Fibroblast of skin of left quadriceps (primary cell): ENCODE measurements at places on chromosomes 11 and 22.

DNA sequence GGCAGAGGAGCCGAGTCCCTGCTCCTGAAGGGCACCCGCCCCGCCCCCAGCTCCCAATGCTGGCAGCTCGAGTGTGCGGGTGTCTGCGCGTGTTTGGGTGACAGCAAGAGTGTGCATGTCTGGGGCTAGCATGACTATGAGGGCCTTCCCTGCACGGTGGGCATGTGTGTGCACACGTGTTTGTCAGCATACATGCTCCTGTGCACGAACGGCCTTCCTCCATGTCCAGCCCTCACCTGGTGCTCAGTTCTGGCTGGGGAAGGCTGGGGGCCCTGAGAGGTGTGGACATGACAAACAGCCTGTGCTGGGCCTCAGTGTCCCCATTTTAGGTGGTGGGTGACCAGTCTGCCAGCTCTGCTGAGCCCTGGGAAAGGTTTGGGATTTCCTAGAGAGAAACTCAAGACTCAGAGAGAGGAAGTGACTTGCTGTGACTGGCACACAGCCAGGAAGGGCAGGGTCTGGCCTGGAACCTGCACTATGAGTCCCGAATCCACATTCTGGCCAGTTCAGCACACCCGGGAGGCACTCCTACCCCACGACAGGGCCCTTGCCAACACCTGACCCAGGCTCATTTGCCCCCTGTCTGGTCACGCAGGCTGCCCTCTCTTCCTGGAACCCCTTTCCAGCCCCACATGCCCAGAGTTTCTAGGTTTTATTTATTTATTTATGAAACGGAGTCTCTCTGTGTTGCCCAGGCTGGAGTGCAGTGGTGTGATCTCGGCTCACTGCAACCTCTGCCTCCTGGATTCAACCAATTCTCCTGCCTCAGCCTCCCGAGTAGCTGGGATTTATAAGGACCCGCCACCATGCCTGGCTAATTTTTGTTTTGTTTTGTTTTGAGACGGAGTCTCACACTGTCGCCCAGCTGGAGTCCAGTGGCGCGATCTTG is 3.3 kb upstream of the SHISA8 start:
- DNase-seq = no peak

DNA sequence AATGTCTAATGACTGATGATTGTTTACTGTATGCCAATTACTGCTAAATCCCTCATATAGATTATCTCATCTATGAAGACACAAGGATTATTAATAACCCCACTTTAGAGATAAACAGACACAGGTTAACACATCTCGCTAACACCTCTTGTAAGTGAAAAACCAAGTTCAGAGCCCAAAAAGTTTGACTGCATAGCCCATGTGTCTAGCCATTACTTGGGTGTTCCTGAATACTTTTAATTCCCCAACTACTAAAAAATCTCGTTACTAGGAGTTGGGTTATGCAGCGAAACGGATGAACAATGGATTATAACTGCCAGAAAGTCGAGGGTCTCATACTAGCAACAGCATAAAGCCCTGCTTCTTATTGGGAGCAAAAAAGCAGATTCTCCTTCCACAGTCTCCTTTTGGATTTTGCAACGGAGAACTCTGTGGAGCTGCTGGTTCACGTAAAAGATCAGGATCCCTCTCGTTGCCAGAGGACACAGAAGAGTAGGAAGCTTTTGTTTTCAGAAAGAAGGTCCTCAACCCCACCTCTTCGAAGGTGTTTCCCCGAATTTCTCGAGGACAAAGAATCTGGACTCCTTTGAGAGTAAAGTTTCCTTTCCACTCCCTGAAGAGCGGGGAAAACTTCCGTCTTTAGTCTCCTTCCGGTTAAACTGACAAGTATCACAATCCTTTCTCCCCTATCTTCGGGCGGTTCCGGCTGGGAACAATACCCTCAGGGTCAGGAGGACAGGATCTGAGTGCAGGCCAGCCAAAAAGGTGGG is 979 bp downstream of the ZBED5 start:
- DNase-seq = no peak

- DNase-seq = no peak
These were observed 5.1 kb downstream of the C11orf42 start for GRCh38 chr11:6210274-6210955.

- DNase-seq = no peak
These were observed 3.2 kb downstream of the TIMP3 start for GRCh38 chr22:32804531-32805360.

DNA sequence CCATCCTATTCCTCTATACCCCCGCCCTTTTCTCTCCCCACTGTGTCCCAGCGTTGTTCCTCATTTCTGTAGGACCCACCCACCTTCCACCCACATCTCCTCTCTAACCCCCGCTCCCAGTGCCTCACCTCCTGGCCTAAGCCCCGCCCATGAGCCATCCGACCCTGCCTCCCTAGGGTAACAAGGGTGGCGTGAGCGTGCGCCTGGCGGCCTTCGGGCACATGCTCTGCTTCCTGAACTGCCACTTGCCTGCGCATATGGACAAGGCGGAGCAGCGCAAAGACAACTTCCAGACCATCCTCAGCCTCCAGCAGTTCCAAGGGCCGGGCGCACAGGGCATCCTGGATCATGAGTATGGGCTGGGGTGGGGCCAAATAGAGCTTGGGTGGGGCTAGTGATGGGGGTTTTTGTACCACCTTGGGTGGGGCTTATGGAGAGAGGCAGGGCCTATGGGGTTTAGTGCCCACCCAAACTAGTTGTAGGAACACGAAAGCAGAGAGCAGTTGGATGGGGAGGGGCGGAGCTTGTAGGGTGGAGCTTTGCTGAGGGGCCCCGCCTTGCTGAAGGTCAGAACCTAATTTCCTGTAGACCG is 4.5 kb downstream of the INPP5J start:
- DNase-seq = no peak

DNA sequence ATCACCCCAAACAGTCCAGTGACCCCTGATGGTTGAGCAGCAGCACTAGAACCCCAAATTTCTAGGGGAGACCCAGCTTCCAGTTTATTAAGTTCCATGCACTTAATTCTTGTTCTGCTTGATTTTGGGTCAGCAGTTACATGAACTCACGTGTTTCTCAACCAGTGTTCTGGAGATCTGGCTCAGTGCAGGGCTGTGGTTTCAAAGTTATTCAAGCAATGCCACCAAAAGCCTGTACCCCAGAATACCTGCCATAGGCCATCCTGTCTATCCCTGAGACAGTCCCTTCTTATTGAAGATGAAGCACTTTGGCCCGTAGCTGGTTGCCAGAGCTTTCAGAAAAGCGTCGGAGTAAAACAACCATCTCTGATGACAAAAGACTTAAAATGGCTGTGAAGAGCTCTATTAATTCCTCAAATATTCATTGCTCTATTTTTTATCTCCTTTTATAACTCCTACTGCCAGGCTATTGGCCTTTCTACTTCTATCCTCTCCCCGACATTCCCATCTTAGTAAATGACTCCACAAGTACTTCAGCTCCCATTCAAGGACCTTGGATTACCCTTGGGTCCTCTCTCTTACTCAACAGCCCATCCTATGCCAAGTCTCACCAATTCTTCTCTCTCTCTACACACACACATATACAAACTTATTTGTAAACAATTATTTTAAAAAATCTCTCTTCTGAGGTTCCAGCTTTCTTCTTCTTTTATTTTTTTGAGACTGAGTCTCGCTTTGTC is 18.0 kb upstream of the VPREB1 start:
- DNase-seq = no peak

DNA sequence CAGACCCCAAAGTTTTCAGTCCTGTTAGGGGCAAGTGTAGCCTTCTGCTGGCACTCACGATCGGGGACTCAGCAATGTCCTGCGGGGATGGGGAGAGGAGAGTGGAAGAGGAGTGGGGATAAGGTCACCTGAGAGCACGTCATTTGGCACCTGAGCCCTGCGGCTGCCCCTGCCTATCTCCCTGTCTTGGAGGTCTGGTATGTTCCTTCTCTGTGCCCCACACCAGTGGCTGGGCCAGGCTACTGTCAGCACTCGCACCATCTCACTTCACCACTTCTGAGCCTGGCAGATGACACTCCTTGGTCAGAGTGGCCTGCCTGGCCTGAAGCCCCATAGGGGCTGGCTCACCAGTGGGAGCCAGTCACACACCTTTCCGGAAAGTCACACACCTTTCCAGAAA is 20.1 kb upstream of the CHADL start:
- DNase-seq = no peak

GRCh38 chr11:61028135-61028729 is 56.8 kb downstream of the CD6 start:
- no peak for DNase-seq

GRCh38 chr11:78168539-78169477 is 19.6 kb downstream of the KCTD21 start:
- peak; percentile 66 for DNase-seq

DNA sequence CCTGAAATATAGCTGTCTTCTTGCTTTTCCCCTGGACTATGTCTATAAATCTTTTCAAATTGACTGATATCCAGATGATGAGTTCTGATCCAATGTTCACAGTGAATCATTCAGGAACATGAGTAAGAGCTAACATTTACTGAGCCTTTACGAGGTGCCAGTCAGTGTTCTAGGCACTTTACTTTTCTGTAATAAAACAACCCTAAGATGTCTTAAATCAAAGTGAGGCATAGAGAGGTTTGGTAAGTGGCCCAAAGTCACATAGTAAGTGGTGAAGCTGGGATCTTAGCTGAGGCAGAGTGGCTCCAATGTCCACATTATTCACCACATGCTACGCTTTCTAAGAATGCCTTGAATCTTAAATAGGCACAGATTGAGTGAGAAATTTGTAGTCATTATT is 79.9 kb upstream of the OR4C15 start:
- no peak for DNase-seq

GRCh38 chr11:132994966-132995365 is 537.3 kb downstream of the OPCML start:
- no peak for DNase-seq

GRCh38 chr11:2808850-2809846 is 76.4 kb downstream of the CDKN1C start:
- DNase-seq = no peak

GRCh38 chr11:46729110-46730027 is 10.4 kb downstream of the F2 start:
- DNase-seq = no peak

GRCh38 chr22:23826510-23827350 is 12.1 kb downstream of the DERL3 start:
- peak; percentile 77 for DNase-seq

- no peak for DNase-seq
These were observed at the start of gene PHLDB1 for GRCh38 chr11:118607401-118608359. PHLDB1 (plus strand) TSS chr11:118607615; CDS start chr11:118613837, 6,222 bp downstream.

- DNase-seq = no peak
These were observed 14.0 kb downstream of the TRIM29 start for GRCh38 chr11:120123946-120124345.

DNA sequence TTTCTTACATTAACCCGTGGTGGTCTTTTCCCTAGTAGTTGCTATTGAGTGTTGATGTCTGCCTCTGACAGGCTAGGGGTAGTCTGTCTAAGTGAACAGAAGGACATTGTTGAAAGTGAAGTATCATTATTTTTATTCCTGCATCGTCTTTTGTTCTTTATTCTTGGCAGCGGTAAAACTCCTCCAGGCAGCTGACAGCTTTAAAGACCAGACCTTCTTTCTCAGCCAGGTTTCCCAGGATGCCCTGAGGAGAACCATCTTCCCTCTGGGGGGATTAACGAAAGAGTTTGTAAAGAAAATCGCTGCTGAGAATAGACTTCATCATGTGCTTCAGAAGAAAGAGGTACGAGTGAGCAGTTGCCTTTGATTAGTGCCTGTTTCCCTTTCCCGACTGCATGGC is 14.6 kb downstream of the TRMU start:
- no peak for DNase-seq

DNA sequence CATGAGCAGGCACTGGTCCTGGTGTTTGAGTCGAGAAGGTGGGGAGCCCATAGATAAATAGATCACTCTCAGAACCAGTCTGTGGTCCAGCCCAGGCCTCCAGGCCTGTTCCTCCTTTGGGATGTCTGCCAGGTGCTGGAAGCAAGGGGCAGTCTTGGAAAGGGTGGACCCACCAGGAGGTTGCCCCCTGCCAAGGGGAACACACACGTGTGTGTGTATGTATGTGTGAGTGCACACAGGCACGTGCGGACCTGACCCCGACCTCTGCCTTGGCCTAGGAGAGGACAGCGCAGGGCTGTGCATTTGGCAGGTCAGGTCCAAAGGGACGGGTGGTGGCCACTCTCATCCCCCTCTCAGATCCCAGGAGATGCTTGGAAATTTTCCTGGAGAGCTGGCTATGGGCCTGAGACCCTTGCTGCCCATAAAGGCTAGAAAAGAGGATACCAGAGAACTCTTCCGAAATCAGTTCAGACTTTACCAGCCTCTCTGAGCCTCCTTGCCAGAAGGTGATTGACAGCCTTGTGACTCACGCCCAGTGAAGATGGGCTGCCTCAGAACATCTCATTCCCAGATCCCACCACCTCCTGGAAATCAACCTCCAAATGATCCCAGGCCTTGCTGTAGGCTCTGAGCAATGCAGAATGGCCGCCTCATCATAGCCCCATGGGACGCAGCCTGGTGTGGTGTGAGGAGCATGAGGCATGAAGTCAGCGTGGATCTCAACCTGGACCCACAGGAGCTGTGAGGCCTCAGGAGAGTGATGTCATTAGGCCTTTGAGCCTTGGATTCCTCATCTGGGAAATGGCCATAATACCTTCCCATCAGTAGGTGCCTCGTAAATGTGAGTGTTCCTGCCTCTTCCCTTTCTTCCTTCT is 24.0 kb upstream of the CREB3L1 start:
- DNase-seq = no peak

DNA sequence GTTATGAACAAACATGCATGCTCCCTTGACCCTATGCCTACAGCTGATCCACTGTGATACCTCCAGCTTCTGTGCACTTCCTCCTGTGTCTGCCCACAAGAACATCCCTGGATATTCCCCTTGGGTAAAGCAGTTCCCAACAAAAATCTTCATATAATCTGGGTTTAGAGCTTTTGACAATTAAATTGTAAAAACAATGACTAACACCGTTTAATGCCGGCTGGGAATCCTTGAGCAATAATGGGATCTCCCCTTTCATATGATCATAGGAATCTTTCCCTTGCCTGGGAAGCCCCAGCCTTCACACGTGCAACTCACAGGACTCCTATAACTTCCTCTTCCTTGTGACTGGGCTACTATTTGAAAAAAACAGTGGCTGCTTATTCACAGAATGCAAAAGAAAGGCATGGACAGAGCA is 6.3 kb upstream of the ZC3H12C start:
- DNase-seq = peak; percentile 50

GRCh38 chr22:47406896-47407295 is 644.4 kb downstream of the TBC1D22A start:
- no peak for DNase-seq

GRCh38 chr11:75350743-75351540 is 519 bp downstream of the ARRB1 start:
- DNase-seq = no peak
